Chondrocyte (in vitro differentiated cells): ENCODE measurements at places on chromosomes 3 and 15. TPM values are rescaled to one million over a fixed set of nuclear protein-coding genes. Genes with fewer than 3 reads are reported as not detected.

Gene CSPG4
- 302 to 607 TPM (median 595 TPM) in 3 replicates for total RNA-seq

Gene HYKK
- 2.7 to 5.9 TPM (median 3.6 TPM) in 3 replicates for total RNA-seq

Gene GOLGA8T
- total RNA-seq = 0.20 TPM in 1 of 3 replicates, not detected in the others

Gene WDR93
- not detected in 3 replicates for total RNA-seq

- DNase-seq = no peak
Observed at GRCh38 chr3:118504906-118505305, 529.7 kb downstream of the IGSF11 start.
